ENCODE measurements at places on chromosomes 2 and 18. TPM values are rescaled to one million over a fixed set of nuclear protein-coding genes. Genes with fewer than 3 reads are reported as not detected.

DNA sequence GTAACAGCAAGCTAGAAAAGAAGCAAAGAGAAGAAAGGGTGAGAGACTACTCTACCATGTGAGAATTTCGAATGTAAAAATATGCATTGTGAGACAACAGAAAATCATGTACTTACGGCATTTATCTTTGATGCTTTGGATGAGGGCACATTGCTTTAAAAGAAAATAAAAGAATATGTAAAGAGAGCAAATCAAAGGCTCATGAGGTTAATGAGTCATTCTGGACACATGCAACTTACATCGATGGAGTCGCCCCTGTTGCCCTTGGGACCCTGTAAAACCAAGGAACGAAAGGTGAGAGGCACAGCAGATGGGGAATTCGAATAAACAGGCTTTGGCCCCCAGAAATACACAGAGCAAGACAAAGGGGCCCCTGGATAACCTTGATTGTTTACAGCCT is 69.0 kb downstream of the COL6A3 start:
- DNase-seq, result peak; percentile 46

GRCh38 chr2:138536740-138537139 is 35.2 kb downstream of the SPOPL start:
- DNase-seq, result no peak

The LRP1B gene
- 0.11 TPM for total RNA-seq

- no peak for DNase-seq
Observed at GRCh38 chr2:56344771-56345170, 161.0 kb downstream of the CCDC85A start.

The CXCR1 gene
- not detected for total RNA-seq

DNA sequence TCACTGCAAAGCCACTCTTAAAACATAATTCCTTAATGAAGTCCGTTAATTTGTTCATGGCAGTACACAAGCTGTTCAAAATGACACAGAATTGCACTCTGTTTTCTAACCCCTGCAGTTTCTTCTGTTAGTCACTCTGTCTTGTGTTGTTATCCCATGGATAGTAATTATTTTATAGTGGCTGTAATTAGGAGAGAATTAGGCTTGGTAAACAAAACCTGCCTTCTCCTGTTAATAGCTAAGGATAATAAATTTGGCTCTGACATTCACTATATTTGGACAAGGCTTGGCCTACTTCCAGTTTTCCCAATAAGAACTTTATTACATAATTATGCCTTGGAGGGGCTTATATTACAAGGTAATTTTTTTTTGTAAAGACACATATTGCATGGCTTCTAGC is 330.3 kb upstream of the FIGN start:
- DNase-seq, result no peak

The RAB31 gene
- 26.2 TPM for total RNA-seq

The GKN2 gene
- not detected for total RNA-seq

DNA sequence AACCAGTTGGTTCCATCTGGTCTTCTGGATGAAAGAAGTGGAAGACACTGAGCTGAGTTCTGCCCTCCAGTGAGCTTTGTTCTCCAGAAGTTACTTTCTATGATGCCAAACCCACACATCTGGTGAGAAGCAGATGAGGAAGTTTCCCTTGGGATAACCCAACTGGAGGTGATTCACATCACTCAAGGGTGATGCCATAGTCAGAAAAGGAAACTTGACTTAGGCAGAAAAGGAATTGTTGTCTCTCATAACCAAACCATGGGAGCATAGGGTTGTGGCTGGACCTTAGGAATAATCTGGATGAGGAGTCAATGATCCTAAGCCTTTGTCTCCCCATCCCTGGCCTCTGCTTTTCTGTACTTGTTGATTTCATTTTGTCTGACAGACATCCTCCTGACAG is 43.7 kb downstream of the CDC42EP3 start:
- DNase-seq, result peak; percentile 80

- peak; percentile 98 for DNase-seq
Observed at GRCh38 chr2:71882949-71883472, 264.7 kb downstream of the CYP26B1 start.

DNA sequence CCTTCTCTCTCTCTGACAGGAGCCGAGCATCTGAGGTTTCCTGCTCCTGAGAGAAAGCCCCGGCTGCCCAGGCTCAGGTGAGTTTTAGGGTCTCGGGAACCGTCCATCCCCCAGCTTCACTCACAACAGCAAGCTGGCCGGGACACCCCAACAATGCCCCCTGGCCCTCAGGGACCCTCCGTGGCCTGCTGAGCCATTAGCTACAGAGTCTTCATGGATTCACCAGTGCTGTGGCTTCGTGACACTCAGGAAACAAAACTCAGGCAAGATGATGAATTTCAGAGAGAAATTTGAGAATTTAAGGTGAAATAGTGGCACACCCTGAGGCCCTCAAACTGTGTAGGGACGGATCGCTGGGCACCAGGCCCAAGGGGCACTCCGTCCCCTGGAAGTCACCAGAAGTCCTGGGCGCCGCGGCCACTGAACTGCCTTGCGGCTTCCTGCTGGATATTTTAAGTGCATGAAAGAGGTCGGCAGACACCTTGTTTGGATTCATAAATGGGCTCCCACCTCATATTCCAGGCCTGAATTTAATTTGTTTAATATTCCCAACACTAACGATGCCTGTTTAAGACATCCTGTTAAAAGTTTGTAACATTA is 368.3 kb upstream of the SALL3 start:
- no peak for DNase-seq

DNA sequence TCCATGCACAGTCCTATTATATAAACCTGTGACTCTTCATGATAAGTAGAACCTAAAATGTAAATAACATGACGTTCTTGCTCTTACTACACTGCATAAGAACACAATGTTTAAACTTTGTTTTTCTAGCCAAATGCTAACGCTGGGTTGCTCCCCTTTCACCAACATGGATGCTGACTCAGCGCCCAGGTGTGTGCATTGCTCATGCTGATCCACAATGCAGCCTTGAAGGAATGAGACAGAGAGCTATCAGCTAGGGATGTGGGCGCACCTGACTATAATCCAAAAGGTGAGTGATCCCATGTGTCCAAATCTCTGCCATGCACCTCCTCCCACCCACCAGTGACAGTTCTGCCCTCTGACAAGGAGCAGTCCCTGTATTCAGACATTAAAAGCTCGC is 235.0 kb downstream of the IRS1 start:
- DNase-seq, result no peak

Data from LHCN-M2 (cell line).